Ascending aorta (tissue), 2 donors: ENCODE measurements at places on chromosomes 6 and 20. TPM values are rescaled to one million over a fixed set of nuclear protein-coding genes. Genes with fewer than 3 reads are reported as not detected.

Gene TRAPPC3L
- not detected for total RNA-seq

Gene TNFRSF21
- 1.8 TPM for total RNA-seq

Gene MCHR2
- total RNA-seq = not detected

Gene TRIM10
- total RNA-seq = not detected

Gene IL20RA
- total RNA-seq = not detected

Gene CD93
- total RNA-seq = 206 TPM

Gene OTOR
- not detected for total RNA-seq

Gene LCA5
- 7.2 TPM for total RNA-seq

Gene TULP1
- total RNA-seq = not detected

Gene FKBP5
- 112 TPM for total RNA-seq

Gene CLPSL2
- total RNA-seq = not detected

Gene CALHM6
- total RNA-seq = not detected

Gene OR2H2
- not detected for total RNA-seq

Gene PRDM13
- not detected for total RNA-seq

Gene SNAP91
- total RNA-seq = 0.64 TPM

Gene LY6G5B
- total RNA-seq = 24.1 TPM

Gene ID4
- total RNA-seq = 103 TPM

Gene MBOAT1
- 5.4 TPM for total RNA-seq

Gene MCCD1
- total RNA-seq = not detected

Gene CCR6
- not detected for total RNA-seq

Gene EMILIN3
- total RNA-seq = 0.53 TPM

Gene KCNK5
- 2.6 TPM for total RNA-seq

Gene ZBP1
- total RNA-seq = not detected

Gene MYH7B
- 4.7 TPM for total RNA-seq

Gene SCRT2
- total RNA-seq = not detected

Gene ERMARD
- total RNA-seq = 4.0 TPM

Gene KCNK15
- 62.6 TPM for total RNA-seq

Gene SAMD5
- total RNA-seq = 1.3 TPM

Gene GGTLC1
- total RNA-seq = not detected

Gene DEFB114
- total RNA-seq = not detected

Gene CGAS
- total RNA-seq = 15.9 TPM

Gene COL20A1
- total RNA-seq = not detected
